Esophagus mucosa (tissue), 1 donor: ENCODE measurements at places on chromosomes 12 and 14. TPM values are rescaled to one million over a fixed set of nuclear protein-coding genes. Genes with fewer than 3 reads are reported as not detected.

DNA sequence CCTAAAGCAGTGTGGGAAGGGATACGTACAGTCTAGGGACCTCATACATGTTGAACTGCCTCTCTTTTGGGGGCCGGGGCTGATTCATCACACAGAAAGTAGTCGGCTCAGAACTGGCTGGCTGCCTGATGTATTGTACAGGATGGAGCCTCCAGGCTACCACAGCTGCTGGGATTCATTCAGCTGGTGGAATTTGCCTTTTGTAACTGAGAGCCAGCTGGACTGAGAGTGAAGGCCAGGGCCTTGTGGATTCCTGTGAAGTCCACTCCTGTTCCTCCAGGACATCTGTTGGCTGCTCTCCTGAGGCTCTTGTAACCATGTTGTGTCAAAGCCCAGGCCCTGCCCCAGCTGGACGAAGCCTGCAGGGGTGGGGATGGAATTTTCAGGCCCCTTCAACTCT, 116.3 kb upstream of the PRICKLE1 start:
- no peak for ATAC-seq

- peak; percentile 84 for ATAC-seq
Measured at GRCh38 chr14:62189698-62190097, 427.5 kb downstream of the SNAPC1 start.

GRCh38 chr14:24437020-24437735, 5.4 kb downstream of the SDR39U1 start:
- no peak for ATAC-seq

DNA sequence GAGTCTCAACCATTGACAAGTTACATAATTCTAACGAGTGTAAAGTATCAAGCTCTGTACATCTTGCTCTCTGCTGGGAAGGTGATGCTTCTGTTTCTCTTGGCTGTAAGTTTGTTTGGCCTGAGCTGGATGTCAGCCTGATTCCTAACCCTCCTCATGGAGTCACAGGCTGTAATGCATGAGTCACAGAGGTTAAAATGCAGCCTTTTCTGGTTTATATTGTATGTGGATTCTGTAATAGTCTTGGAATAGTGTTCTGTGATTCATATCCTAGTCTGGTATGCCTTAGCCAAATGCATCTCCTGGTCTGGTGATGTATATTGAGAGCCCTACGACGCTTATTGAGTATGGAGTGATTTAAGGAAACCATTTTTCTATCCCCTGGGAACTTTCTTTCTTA, 104.5 kb upstream of the FRMD6 start:
- ATAC-seq: peak; percentile 99

- ATAC-seq: no peak
Measured at GRCh38 chr14:100524933-100525243, 62.3 kb downstream of the BEGAIN start.

- ATAC-seq: no peak
Measured at GRCh38 chr12:23139026-23139425, 514.1 kb downstream of the ETNK1 start.

DNA sequence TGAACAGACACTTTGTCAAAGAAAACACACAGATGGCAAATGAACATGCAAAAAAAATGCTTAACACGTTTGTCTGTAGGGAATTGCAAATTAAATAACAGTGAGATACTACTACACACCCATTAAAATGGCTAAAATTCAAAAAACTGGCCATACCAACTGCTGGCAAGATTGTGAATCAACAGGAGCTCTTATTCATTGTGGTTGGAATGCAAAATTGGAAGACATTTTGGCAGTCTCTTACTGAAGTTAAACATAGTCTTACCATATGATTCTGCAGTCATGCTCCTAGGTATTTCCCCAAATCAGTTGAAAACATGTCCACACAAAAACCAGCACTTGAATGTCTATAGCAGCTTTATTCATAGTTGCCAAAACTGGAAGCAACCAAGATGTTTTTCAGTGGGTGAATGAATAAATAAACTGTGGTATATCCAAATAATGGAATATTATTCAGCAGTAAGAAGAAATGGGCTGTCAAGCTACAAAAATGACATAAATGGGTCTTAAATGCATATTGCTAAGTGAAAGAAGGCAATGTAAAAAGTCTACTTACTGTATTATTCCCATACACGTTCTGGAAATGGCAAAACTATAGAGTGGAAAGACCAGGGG, 91.4 kb downstream of the PLEKHA5 start:
- peak; percentile 78 for ATAC-seq

DNA sequence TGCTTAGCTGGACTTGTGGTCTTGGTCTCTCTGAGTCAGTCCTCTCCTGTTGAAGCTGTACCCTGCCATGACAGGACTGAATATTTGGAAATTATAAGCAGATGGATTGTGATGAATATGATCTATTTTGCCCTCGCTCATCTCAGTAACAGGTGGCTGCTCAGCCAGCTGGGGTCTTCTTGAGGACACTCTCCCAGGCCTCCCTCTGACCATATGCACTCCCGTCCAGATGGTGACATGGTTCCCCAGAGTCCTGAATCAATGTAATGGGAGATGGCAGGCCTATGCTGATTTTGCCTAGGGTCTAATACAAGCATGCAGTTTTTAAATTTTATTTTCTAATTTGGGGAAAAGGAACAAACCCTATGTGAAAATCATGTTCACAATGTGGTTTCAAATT, 63.1 kb upstream of the TRHDE start:
- ATAC-seq: no peak

GRCh38 chr12:15209782-15210181, 11.4 kb downstream of the RERG start:
- no peak for ATAC-seq

- no peak for ATAC-seq
Measured at GRCh38 chr14:100748944-100749343, 22.3 kb downstream of the DLK1 start.

GRCh38 chr12:107512391-107512790, 173.2 kb upstream of the PWP1 start:
- ATAC-seq: no peak

The PRR4 gene
- 0.64 TPM for total RNA-seq

DNA sequence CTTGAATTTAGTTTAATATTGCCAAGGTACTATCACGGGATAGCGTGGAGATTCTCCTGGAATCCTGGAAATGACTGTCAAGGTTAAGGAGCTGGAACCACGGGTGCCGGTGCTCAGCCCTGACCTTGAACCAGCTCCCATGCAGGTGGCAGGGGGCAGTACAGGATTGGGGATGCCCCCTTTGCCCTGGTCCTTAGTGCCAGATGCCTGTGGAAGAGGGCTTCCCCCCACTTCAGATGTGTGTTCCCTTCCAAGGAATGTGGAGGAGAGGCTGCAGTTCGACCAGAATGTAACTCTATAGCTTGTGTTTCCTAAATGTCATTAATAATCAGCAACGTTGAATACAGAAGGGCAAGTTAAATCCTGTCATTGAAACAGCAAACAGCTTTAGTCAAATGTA, 258.9 kb downstream of the VRK1 start:
- no peak for ATAC-seq

DNA sequence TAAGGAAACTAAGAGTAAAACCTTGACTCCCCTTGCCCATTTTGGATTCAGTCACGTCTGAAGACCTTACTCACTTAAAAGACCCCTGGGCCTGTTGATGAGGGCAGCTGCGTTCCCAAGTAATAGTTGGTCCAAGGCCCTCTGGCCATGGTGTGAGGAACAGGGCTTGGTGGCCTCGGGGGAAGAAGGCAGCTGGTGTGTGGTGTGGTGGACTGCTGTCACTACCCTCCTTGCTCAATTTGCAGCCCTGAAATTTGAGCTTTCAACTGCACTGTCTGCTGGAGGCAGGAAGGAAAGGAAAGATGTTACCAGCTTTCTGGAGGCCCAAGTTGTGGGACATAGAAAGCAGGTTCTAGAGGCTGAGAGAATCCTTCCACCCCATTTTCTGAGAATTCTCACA, 128.2 kb downstream of the SLC38A6 start:
- no peak for ATAC-seq

- ATAC-seq: no peak
Measured at GRCh38 chr14:21486640-21487087, 9.7 kb downstream of the TOX4 start.

The EXOC3L4 gene
- total RNA-seq: 0.20 TPM

The KRT84 gene
- not detected for total RNA-seq

GRCh38 chr14:88212691-88213090, 110.4 kb downstream of the KCNK10 start:
- ATAC-seq: no peak

DNA sequence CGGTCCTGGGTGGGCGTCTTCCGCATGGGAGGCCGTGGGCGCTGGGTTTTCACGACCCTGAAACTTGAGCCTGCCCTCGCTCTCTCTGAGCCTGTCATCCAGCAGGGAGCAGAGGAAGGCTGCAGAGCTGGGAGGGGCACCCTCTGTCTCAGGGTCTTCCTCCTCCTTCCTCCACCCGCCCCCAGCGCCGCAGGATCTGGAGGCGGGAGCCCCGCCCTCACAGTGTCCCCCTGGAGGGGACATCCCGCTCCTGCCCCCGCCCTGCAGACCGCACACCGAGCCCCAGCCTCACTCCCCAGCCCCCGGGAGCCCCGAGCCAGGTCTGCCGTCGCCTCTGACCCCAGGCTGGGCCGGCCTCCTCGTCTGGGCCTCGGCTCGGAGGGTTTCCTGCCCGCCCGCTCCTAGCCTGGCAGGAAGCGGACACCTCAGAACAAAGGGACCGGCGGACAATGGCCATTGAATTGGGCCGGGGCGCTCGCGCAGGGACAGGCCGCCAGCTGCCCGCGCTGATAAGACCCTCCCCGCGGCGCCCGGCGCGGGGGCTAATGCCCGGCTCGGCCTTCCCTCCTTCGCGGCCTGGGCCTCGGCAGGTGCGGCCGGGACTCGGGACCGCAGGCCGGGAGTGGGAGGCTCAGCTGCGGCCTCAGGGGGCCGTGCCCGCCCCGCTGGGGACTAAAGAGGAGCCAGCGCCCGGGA, 15.3 kb upstream of the NUDT14 start:
- peak; percentile 24 for ATAC-seq

GRCh38 chr12:93683410-93683809, 6.2 kb downstream of the CRADD start:
- ATAC-seq: no peak

- peak; percentile 43 for ATAC-seq
Measured at GRCh38 chr12:117441751-117442150, 80.3 kb upstream of the NOS1 start.

DNA sequence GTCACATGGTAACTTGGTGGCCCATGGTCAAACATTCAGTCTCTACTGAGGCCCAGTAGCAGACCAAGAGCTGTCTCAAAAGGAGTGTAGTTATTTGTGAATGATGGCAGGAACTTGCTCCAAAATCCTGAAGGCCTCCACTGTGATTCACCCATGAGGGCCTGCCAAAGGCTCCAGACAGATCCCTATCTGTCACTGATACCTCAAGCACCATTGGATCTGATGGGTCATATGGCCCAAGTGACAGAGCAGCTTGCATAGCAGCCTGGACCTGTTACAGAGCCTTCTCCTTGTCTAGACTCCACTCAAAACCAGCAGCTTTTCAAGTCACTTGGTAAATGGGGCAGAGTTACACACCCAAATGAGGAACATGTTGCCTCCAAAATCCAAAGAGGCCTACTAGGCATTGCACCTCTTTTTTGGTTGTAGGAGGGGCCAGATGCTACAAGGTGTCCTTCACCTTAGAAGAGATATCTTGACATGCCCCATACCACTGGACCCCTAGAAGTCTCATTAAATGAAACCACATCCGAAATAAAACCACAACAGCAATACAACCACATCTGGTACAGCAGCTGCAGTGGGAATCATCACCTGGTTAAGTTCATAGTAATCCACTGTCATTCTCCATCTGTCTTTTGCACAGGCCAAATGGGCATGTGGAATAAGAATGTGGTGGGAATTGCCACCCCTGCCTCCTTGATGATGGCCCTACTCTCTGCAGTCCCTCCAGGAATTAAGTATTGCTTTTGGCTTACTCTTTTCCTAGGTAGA, 150.4 kb upstream of the MAX start:
- ATAC-seq: no peak

The NRL gene
- 1.1 TPM for total RNA-seq

- ATAC-seq: no peak
Measured at GRCh38 chr12:45591635-45592034, 137.9 kb upstream of the ARID2 start.

The IFNG-AS1 gene
- not detected for total RNA-seq

GRCh38 chr12:117660896-117661295, 299.5 kb upstream of the NOS1 start:
- no peak for ATAC-seq

The RFLNA gene
- total RNA-seq: not detected

The GCH1 gene
- total RNA-seq: 8.9 TPM

The HOXC11 gene
- 0.08 TPM for total RNA-seq

GRCh38 chr14:96962337-96962736, 165.2 kb downstream of the VRK1 start:
- ATAC-seq: peak; percentile 41
